ENCODE measurements at places on chromosomes 3 and 15. TPM values are rescaled to one million over a fixed set of nuclear protein-coding genes. Genes with fewer than 3 reads are reported as not detected.

DNA sequence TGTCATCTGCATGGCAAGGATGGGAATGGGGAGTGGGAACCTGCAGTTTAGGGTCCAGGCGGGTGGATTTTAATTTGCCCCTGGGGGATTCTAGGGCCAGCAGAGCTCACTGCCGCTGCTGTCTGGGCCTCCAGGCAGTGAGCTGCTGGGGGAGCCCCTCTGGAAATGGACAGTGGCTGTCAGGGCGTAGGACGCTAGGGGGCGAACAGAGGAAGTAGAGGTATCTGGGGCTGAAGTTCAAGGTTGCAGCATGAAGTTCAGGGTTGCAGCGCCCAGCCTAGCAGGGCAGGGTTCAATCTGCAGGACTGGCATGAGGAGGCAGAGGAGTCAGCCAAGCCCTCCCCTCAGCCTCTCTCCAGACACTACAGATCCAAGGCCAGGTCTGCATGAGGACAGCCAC, 49.5 kb downstream of the APBA2 start:
- DNase-seq = peak; percentile 68
- no peaks in the 10 kb centered on the region for H3K27me3 ChIP-seq
- H3K4me3 ChIP-seq = no peak overlapping the region
- peaks cover 13% of the 10 kb centered on the region for H3K4me1 ChIP-seq

DNA sequence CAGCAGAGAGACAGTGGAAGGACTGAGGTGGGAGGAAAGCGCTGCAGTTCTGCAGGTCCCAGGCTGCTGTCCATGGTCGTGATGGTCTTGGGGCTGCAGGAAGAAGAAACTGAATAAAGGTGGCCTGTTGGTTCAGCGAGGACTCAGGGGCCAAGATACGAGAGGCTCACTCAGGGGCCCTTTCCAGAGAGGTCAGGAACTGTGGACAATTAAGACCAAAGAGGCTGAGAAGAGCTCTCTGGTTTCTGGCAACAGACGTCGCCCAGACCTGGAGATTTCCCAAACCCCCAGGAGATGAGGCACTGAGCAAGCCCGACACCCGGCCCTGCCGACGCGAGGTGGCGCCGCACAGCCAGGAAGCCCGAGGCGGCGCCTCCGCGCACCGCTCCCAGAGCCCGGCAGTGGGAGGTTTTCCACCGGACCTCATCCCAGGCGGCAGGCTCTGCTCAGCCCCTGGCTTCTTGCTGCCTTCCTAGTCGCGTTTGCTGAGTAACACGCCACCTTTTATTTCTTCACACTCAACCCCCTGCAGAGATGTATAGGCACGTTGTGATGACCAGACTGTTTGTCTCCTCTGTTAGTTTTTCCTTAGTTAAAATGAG, 56.4 kb upstream of the ARRDC4 start:
- no peak for DNase-seq
- H3K27me3 ChIP-seq = peaks cover 53% of the 10 kb centered on the region
- no peaks in the 10 kb centered on the region for H3K36me3 ChIP-seq
- peaks cover 7% of the 10 kb centered on the region for H3K4me1 ChIP-seq

Gene CPA3
- total RNA-seq = not detected

GRCh38 chr3:33218446-33219174, at the start of gene SUSD5:
Gene SUSD5, minus strand, starts transcription at chr3:33218810. Its CDS starts 13 bp downstream, at chr3:33218797.
- peaks cover 1% of the 10 kb centered on the region for H3K36me3 ChIP-seq
- peak; percentile 90 for DNase-seq
- H3K4me3 ChIP-seq = peak within 1 kb of the TSS; percentile 82

Gene IQCF5
- not detected for total RNA-seq

Gene PTPRG
- 45.5 TPM for total RNA-seq

- peaks cover 5% of the 10 kb centered on the region for H3K36me3 ChIP-seq
- H3K4me1 ChIP-seq = peaks cover 51% of the 10 kb centered on the region
- no peak for DNase-seq
- H3K27ac ChIP-seq = peak overlapping the region; percentile 87
- peak overlapping the region; percentile 16 for H3K4me3 ChIP-seq
These were observed 15.4 kb downstream of the ARNT2 start for GRCh38 chr15:80419546-80419945.

DNA sequence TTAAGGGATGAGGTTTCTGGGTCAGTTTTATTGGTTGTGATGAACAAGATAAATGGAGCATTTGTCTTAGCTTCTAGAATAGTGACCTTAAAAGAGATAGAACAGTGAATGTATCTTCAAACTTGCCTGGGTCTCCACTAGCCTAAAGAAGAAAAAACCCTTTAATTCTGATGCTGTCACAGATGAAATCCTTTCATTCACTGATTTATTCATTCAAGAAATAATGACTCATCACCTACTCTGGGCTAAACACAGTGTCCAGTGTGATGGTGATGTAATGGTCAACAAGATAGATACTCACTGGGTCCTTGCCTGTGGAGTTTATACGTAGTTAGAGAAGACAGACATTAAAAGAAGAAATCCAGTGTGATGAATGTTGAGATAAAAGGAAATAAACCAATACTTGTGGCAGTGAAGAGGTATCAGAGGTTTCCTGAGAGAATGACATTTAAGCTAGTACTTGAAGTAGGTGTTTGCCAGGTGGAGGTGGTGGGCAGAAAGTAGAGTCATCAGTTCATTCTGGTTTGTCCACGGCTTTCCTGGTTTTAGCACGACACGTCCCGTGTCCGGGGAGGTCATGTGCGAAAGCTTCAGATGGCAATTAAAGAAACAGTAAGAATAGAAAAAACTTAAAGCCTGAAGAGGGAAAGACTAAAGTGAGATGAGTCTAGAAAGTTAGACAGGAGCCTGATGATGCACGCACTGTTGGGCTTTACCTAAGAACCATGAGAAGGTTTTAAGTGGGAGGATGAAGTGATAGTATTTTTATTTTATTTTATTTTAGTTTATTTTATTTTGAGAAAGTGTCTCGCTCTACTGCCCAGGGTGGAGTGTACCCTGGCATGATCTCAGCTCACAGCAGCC, 18.5 kb downstream of the PAK2 start:
- no peak for DNase-seq
- peaks cover 45% of the 10 kb centered on the region for H3K4me1 ChIP-seq
- H3K4me3 ChIP-seq = no peak overlapping the region
- H3K27me3 ChIP-seq = no peaks in the 10 kb centered on the region
- peak overlapping the region; percentile 84 for H3K27ac ChIP-seq

- H3K27ac ChIP-seq = peak overlapping the region; percentile 64
- no peaks in the 10 kb centered on the region for H3K27me3 ChIP-seq
- peaks cover 3% of the 10 kb centered on the region for H3K36me3 ChIP-seq
- no peak for DNase-seq
- peak overlapping the region; percentile 0 for H3K4me3 ChIP-seq
These were observed 46.8 kb downstream of the MYO5A start for GRCh38 chr15:52481915-52482314.

Gene GABRR3
- not detected for total RNA-seq

DNA sequence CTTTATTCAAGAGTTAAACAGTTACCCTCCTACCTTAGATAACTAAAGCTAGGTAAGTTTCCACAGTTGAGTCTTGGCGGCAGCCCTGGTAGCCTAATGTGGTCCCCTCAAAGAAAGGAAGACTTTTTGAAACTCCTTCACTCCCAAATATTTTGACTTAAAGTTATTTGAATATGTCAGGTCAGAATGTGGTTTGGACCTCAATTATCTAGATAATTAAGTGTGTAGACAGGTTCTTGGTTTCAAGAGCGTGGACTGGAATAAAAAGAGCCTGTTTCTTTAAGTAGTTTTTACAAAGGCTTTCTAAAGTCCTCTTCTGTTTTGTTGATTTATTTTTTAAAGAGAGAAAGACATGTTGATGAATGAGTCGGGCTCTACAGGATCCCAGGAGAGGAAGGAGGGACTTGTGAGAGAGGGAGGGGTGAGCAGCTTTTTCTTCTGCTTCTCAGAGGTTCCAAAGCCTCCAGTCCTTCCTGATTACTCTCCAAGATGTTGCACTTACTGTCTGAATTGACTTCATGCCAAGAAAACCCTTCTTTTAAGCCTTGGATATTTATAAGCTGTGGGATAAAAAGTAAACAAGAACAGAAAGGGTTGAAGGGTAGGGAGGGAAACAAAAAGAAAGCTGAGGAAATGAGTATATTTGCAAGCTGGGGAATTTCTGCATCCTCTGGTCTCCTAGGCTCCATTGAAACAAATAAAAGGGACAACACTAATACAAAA, 457.4 kb downstream of the IGSF11 start:
- no peak overlapping the region for H3K27ac ChIP-seq
- H3K4me1 ChIP-seq = no peaks in the 10 kb centered on the region
- DNase-seq = no peak
- peaks cover 19% of the 10 kb centered on the region for H3K27me3 ChIP-seq
- no peak overlapping the region for H3K4me3 ChIP-seq

GRCh38 chr3:127427156-127427555, 139.3 kb upstream of the PRR20G start:
- H3K4me1 ChIP-seq = no peaks in the 10 kb centered on the region
- no peak overlapping the region for H3K27ac ChIP-seq
- H3K27me3 ChIP-seq = peaks cover 65% of the 10 kb centered on the region
- H3K36me3 ChIP-seq = no peaks in the 10 kb centered on the region
- no peak for DNase-seq

- H3K4me3 ChIP-seq = peak overlapping the region; percentile 37
- peak overlapping the region; percentile 57 for H3K27ac ChIP-seq
- H3K4me1 ChIP-seq = peaks cover 38% of the 10 kb centered on the region
These were observed 118.8 kb upstream of the GALNT15 start for GRCh38 chr3:16055606-16056211.

DNA sequence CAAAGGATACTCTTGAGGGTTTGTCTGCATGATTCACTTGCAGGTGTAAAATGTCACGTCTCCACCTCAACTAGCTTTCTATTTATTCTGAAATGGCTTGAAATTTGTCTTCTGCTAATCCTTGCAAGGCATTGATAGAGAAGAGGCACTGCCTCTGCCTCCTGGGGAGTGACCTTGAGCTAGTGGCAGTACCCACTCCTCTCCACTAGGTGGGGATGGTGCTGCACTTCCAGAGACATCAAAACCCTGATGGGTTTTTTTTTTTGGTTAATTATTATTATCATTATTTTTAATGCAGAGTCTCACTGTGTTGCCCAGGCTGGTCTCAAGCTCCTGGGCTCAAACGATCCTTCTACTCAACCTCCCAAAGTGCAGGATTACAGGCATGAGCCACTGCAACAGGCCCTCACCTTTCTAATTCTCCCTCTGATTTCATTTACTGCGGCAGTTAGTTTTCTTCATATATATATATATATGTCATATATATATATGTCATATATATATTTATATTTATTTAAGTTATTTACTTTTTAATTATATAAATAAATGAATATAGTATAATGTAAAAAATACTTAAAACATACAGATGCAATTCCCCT, 117.6 kb upstream of the EIF1B start:
- no peak overlapping the region for H3K4me3 ChIP-seq
- no peaks in the 10 kb centered on the region for H3K4me1 ChIP-seq
- H3K36me3 ChIP-seq = no peaks in the 10 kb centered on the region
- H3K27me3 ChIP-seq = peaks cover 18% of the 10 kb centered on the region
